ENCODE measurements at places on chromosomes 12 and 14.
A peak's percentile ranks its signal among the peaks of the same experiment; 100 is the strongest.

DNA sequence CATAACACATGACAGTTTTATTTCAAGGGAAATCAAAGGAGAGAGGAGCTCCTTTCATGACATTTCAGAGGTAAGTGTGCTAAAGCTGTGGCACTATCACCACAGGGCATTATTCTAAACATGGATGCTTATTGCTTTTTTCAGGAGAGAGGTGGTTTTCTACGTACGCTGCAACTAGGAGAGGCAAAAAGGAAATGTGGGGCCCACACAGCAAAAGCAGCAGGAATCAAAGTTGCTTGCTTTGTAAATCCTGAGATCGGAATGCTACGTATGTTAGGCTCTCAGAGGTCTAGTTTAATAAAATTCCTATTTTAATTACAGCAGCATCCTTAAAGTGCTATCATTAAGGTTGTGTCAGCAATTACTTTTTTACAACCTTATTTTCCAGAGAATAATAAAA is 55.0 kb upstream of the GRIP1 start:
- DNase-seq: no peak

DNA sequence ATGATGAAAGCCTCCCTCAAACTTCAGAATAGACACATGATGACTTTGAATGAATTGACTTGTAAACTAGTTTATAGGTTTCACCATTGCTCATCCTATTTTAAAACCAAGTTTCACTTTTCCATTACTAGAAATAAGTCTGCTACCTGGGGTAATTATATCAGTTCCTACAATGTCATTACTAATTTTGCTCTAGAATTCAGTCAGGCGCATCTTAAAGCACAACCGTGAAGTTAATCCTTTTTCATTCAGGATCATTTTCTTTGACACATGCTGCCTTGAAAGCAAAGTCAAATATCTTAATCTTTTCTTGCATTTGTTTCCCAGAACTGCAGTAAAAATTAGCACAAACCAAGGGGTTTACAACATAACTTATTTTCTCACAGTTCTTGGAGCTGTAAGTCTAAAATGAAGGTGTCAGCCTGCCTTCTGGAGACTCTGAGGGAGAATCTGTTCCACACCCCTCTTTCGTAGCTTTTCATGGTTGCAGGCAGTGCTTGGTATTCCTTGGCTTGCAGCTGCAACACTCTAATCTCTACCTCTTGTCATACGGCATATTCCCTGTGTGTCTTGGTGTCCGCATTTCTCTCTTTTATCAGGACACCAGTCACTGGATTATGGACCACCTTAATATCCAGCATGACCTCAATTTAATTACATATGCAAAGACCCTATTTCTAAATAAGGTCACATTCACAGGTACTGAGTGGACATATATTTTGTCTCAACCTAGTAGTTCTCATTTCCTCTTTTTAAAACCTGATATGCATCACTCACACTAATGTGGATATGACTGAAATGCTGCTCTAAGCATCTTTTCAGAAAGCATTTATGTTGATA is 114.3 kb upstream of the PDZRN4 start:
- DNase-seq: no peak

GRCh38 chr12:49546481-49546880 is 7.7 kb downstream of the KCNH3 start:
- no peak for DNase-seq

DNA sequence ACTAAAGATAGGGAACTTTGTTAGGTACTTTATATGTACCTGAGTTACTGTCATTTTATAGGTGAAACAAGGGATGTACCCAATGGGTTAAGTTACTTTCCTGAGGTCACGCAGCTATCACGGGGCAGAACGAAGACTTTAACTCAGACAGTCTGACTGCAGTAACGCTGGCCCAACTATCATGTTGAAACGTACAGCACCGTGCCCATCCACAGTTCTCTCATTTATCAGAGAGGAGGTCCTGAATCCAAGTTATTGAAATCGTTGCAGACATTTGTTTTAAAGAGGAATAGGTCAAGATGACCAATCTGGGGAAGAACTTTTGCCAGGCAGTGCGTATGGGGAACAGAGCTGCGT is 587 bp upstream of the C12orf75 start:
- DNase-seq: no peak

GRCh38 chr12:103696101-103696500 is 109.0 kb downstream of the STAB2 start:
- DNase-seq: no peak

GRCh38 chr12:124057691-124058090 is 84.7 kb downstream of the ZNF664 start:
- DNase-seq: no peak

- DNase-seq: no peak
Observed at GRCh38 chr12:82314406-82314892, 43.7 kb downstream of the CCDC59 start.

DNA sequence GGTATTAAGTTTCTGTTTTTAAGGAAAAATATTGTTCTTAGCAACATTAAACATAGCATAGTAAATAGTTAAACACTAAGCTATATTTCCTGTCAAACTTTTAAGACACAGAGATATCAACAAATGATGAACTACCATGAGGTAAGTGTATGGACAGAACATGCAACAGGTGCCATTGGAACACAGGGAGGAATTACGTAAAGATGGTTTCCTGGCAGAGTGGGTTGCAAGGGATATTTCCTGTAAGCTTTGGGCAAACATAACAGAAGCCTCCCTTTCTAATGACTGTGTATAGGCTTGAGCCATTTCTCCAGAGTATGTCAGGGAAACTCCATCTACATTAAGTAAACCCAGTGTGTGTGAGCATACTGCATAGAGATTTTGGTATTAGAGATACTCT is 31.7 kb upstream of the HELB start:
- peak; percentile 53 for DNase-seq

DNA sequence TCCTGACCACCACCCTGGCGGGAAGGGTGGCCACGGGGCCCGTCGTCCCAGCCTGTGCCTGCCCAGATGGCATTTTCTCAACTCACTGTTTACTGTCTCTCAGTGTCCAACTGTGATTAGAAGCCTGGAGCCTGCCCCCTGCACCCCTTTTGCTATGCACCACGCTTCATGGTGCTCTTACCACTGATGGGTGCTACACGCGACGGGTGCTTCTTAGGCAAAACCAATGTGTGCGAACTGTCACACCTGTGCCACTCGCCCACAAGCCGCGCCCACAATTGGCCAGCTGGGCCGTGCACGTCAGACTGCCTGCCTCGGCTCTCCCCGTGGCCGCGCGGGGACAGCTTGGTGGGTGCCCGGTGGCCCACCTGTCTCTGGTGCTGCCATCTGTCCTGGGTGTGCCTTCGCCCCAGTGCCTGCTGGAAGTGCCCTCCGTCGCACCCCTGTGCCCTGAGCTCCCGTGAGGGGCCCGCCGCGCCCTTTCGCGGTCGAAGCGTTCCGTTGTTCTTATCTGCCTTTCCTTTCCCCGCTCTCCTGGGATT is 15.1 kb upstream of the AMN start:
- DNase-seq: no peak

DNA sequence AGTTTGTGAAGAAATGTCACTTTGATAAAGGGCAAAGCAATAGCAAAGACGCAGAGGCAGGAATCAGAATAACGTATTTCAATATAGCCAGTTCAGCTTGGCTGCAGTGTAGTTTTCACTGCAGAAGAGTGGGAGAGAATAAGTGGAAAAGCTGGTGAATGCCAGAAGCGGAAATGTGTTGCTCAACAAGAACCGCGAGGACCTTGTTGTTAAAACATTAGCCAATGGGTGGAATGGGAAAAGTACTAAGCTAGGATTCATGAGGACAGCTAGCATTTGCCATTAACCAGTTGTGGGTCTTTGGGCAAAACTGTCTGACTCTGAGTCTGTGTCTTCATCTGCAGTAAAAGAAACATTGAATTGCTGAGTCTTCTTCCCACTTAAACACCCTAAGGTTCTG is 292.9 kb upstream of the GRIP1 start:
- DNase-seq: peak; percentile 13

DNA sequence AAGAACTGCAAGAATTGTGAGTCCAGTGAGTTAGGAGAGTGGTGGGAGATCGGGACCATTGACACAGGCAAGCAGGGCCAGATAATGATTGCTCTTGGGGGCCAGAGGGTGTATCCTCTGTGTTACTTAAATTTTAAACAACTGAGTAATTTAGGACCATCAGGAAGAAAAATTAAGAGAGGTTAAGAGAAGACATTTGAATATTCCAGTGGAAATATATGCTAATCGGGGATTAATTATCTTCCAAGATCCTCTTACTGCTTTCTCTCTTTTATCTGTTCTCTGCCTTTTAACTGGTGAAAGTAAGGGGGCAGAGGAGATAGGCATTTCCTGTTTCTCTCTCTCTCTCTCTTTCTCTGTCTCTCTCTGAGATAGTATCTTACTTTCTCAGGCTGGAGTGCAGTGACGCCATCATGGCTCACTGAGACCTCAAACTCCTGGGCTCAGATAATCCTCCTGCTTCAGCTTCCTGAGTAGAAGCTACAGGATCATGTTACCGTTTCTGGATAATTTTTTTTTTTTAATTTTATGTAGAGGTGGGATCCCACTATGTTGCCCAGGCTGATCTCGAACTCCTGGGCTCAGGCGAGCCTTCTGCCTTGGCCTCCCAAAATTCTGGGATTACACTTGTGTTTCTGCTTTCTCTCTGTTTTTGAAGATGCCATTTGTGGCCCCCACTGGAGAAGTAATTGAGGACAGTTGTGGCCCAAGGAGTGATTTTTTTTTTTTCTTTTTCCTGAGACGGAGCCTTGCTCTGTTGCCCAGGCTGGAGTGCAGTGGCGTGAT is 85.1 kb downstream of the DIP2B start:
- peak; percentile 61 for DNase-seq

GRCh38 chr12:110935588-110935987 is 15.2 kb upstream of the MYL2 start:
- no peak for DNase-seq

GRCh38 chr12:1805441-1806081 is 14.8 kb upstream of the LRTM2 start:
- DNase-seq: no peak

DNA sequence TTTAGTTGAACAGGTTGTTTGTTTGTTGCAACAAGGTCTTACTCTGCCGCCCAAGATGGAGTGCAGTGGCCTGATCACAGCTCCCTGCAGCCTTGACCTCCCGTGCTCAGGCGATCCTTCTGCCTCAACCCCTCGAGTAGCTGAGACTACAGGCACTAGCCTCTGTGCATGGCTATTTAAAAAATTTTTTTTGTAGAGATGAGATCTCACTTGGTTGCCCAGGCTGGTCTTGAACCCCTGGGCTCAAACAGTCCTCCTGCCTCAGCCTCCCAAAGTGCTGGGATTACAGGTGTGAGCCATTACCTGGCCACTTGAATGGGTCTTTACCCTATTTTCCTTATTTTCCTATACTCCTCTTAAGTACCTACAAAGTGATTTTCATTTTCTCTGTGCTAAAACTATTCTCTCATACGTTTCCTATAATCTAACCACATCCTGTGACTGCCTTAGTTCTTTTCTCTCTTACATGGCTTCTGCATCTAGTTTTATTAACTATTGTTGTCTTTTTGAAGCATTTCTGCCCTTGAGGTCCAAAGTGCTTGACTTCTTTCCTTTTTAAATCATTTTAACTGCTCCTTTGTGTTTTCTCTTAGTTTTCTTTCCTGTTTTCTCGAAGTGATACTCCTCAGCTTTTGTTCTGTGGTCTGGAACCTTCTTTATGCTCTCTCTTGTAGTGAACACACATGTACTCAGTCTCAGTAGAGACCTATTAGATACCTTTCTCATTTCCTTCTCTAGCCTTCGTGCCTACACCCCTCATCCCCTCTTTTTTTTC is 14.1 kb downstream of the GPX2 start:
- DNase-seq: no peak

DNA sequence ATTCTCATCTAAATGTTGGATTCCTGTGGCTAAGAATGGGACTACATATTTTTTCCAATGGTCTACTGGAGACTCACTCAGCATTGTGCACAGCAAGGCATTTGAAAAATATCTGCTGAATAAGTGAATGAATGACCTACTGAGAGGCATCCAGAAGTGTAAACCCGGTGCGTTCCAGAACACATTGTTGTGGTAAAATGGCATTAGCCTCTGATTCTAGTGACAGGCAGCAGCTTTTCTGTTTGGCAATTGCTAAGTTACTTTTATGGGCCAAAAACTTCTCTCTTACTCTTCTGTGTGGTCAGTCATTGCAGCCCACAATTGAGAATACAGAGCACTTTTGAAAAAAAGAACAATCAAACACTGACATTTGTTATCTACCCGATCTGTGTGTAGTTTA is 36.5 kb downstream of the WIF1 start:
- DNase-seq: no peak

- DNase-seq: no peak
Observed at GRCh38 chr12:52817003-52817698, 3.2 kb upstream of the KRT4 start.

GRCh38 chr12:127063339-127064072 is 1203.5 kb upstream of the TMEM132C start:
- no peak for DNase-seq

GRCh38 chr12:75196865-75197264 is 12.8 kb downstream of the KCNC2 start:
- DNase-seq: no peak

DNA sequence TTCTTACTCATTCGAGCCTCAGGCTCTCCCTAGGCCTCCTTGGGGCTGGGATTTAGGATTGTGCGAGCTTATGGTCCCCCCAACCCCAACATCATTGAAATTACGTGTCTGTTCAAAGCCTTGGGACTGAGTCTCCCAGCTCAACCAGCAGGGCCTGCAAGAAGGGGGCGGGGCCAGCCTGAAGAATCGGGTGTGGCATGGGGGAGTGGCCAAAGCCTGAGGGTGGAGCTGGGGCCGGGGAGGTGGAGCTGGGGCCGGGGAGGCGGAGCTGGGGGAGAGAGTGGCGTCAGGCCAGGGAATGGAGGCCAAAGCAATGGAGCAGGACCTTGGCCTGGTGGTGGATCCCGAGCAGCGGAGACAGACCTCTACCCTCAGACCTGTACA is 24.3 kb upstream of the HSPB8 start:
- DNase-seq: peak; percentile 26

DNA sequence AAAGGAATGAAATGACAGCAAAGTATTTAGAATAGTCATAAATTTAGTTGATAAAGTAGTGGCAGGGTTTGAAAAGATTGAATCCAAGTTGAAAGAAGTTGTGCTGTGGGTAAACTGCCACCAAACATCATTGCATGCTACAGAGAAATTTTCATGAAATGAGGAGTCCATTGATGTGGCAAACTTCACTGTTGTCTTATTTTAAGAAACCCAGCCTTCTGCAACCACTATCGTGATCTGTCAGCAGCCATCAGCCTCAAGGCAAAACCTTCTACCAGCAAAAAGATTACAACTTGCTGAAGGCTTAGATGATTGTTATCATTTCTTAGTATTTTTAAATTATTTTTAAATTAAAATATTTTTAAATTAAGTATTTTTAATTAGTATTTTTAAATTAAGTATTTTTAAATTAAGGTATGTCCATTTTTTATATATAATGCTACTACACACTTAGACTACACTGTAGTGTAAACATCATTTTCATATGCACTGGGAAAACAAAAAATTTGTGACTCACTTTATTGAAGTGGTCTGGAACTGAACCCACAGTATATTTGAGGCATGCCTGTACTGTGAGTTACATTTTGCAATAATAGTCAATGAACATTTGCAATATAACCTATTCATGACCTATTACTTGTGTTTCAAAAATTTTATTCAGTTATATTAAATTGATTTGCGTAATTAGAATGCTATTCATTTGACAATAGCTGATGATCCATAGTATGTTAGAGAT is 67.2 kb upstream of the SYT1 start:
- DNase-seq: no peak

GRCh38 chr14:64930085-64930843 is 12.3 kb downstream of the GPX2 start:
- DNase-seq: no peak

- DNase-seq: no peak
Observed at GRCh38 chr14:105145381-105146180, 23.0 kb downstream of the JAG2 start.

All from NB4 (cell line).